ENCODE measurements at places on chromosomes 3 and 15. TPM values are rescaled to one million over a fixed set of nuclear protein-coding genes. Genes with fewer than 3 reads are reported as not detected.

DNA sequence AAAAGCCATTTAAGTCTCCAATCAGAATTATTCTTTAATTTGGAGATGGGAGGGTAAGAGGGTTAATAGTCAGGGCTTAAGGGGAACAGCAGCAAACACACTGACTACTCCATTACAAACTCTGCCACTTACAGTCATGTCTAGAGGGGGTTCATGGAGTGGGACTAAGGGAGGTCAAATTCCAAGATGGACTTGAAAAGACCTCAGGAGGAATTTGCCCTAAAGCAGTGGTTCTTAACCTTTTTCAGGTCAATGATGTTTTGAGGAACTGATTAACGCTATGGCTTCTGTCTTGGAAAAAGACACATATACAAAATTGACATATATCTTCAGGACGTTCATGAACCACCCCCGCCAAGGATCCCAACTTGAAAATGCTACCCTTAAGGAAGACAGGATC is 13.9 kb downstream of the GOLIM4 start:
- no peak for DNase-seq

The NDN gene
- polyA plus RNA-seq, result 70.3 TPM

- no peak for DNase-seq
Observed at GRCh38 chr3:21059404-21059803, 691.6 kb downstream of the ZNF385D start.

- DNase-seq, result no peak
Observed at GRCh38 chr3:154129625-154130024, 8.4 kb downstream of the ARHGEF26 start.

DNA sequence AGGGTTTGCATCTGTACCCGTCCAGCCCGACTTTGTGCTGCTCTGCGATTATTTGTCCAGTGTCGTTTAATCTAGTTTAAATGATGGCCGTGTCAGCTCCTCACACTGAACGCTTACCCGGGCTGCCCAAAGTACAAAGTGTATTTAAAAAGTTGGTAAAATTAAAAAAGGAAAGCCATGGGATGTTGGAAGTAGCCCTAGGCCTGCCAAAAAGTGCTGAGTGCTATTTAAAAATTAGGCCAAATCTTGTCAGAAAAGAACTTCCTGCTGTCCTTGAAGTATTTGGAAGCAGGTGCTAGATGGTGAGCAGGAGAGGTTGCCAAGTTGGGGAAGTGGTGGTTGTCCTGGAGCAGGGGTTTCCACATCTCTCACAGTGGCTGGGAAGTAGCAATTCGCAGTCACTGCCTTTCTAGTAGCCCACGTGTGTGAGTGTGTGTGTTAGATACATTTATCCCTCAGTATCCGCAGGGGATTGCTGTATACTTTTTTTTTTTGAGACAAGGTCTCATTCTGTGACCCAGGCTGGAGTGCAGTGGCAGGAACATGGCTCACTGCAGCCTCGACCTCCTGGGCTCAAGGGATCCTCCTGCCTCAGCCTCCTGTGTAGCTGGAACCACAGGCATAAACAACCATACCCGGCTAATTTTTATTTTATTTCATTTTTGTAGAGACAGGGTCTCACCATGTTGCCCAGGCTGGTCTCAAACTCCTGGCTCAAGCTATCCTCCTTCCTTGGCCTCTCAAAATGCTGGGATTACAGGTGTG is 664 bp downstream of the PPCDC start:
- no peak for DNase-seq

The XYLB gene
- 16.1 TPM for polyA plus RNA-seq

DNA sequence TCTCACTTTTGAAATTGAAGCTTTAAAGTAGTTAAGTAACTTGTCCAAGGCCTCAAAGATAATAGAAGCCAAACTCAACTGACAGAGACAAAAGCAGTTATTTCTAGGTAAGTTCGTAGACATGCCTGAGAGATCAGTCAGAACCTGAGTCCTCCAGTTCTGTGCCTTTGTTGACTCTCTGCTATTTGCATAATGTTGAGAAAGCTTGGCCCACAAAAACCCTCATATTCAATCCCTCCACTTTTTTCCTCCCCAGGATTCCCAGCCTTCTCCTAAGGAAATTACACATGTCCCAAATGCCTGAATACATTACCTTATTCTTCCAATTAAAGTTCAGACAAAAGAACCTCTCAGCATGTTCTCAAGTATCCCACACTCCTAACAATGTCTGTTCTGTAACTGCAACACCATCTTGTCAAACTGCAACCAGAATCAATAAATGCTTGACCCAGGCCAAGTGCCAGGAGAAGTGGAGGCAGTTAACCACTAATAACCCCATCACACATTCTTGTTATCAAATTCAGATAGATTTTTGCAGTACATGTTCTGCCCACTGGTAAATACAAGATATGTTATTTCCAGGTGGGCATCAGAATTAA is 217.8 kb downstream of the LRRC3B start:
- DNase-seq, result no peak

The STRIT1 gene
- polyA plus RNA-seq, result 1.5 TPM

The TUSC7 gene
- polyA plus RNA-seq, result not detected

DNA sequence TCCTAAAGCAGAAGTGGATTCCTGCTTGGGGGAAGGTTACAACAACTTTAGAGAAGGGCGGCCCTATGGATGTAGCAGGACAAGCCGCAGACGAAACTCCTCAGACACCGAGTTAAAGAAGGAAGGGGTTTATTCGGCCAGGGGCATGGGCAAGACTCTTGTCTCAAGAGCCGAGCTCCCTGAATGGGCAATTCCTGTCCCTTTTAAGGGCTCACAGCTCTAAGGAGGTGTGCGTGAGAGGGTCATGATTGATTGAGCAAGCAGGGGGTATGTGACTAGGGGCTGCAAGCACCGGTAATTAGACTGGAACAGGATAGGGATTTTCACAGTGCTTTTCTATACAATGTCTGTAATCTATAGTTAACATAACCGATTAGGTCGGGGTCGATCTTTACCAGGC is 879 bp upstream of the PDHB start:
- DNase-seq, result no peak

GRCh38 chr3:132399054-132399929 is 18.0 kb upstream of the DNAJC13 start:
- peak; percentile 50 for DNase-seq

DNA sequence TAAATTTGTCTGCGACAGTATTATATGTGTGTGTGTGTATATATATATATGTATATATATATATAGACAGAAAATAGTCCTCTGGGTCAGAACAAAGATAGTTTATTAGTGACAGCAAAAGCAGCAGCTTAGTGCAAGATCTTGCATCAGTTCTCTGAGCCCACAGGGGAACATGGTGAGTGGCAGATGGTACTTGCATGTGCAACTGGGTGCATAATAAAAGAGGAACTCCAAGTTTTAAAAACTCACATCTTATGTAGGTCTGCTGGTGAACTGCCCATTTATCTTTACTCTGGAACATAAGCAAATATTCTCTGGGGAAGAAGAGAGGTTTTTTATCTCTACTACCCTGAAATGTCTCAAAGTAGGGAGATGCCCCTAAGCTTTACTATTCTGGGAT is 276.4 kb downstream of the POLQ start:
- no peak for DNase-seq

DNA sequence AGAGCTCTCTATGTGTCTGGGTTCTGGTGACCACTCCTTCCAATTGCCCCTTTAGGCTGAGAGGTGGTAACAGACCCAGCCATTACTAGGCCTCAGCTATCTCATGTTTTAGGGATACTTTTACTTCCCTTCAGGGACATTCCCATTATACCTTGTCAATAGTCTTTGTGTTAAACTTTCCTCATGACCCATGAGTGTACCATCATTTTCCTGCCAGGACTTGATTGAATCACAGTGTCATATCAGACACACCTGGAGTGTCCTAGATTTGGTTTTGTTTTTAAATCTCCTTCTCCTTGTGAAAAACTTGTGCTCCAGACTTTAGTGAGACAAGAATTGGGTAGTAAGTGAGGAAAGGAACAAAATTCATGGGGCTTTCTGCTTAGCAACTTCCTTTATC is 136.6 kb downstream of the KCNAB1 start:
- DNase-seq, result no peak

The KLF15 gene
- 11.3 TPM for polyA plus RNA-seq

The HIGD1A gene
- 145 TPM for polyA plus RNA-seq

GRCh38 chr3:62727536-62727935 is 147.7 kb downstream of the CADPS start:
- DNase-seq, result no peak

DNA sequence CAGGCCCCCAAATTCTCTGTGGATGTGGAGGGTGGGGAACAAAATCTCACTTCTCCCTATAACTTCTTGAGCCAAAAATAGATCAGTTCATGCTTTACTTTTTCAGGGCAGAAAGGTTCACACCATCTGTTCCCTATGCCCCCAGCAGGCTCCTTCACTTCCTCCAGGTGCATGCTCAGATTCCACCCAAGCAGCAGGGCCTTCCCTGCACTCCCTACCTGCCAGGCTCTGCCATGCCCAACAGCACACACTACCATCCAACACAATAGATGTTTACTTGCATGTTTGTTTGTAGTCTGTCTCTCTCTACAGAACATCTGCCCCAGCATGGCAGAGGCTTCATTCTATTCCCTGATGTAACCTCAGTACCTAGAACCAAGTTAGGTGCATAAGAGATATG is 43.3 kb downstream of the GABRB3 start:
- no peak for DNase-seq

The TM4SF1 gene
- 55.5 TPM for polyA plus RNA-seq

The MASP1 gene
- polyA plus RNA-seq, result 8.7 TPM

The SNTN gene
- not detected for polyA plus RNA-seq

The NR1D2 gene
- 50.2 TPM for polyA plus RNA-seq

DNA sequence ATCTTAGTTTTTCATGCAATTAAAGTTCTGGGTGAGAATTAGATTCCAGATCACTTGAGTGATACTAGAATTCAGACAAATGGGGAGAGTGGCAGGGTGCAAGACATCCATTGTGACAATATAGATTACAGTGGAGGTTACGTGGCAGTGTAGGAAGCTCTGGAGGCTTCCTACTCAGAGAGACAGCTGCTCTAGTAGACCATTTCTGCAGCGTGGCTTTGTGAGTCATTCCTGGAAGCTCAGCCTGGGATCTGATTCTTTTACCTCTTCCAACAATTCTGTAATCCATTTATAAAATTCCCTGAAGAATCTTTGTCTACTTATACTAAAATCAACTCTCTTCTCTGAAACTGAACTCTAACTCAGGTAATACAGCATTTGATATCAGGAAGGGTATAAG is 90.4 kb upstream of the ASB14 start:
- DNase-seq, result no peak

The ZSCAN2 gene
- 30.7 TPM for polyA plus RNA-seq

GRCh38 chr15:77830051-77830468 is 197.3 kb upstream of the LINGO1 start:
- DNase-seq, result no peak

The LDHAL6B gene
- 0.23 TPM for polyA plus RNA-seq

GRCh38 chr3:120125992-120126391 is 31.7 kb upstream of the GSK3B start:
- DNase-seq, result no peak

GRCh38 chr3:172038798-172039435 is 461 bp upstream of the FNDC3B start:
- DNase-seq, result no peak

- no peak for DNase-seq
Observed at GRCh38 chr3:27452368-27453090, 31.7 kb downstream of the SLC4A7 start.

The IVD gene
- polyA plus RNA-seq, result 103 TPM

- no peak for DNase-seq
Observed at GRCh38 chr3:107813026-107813425, 277.8 kb downstream of the CD47 start.

GRCh38 chr15:90259524-90259923 is 5.9 kb upstream of the NGRN start:
- no peak for DNase-seq

DNA sequence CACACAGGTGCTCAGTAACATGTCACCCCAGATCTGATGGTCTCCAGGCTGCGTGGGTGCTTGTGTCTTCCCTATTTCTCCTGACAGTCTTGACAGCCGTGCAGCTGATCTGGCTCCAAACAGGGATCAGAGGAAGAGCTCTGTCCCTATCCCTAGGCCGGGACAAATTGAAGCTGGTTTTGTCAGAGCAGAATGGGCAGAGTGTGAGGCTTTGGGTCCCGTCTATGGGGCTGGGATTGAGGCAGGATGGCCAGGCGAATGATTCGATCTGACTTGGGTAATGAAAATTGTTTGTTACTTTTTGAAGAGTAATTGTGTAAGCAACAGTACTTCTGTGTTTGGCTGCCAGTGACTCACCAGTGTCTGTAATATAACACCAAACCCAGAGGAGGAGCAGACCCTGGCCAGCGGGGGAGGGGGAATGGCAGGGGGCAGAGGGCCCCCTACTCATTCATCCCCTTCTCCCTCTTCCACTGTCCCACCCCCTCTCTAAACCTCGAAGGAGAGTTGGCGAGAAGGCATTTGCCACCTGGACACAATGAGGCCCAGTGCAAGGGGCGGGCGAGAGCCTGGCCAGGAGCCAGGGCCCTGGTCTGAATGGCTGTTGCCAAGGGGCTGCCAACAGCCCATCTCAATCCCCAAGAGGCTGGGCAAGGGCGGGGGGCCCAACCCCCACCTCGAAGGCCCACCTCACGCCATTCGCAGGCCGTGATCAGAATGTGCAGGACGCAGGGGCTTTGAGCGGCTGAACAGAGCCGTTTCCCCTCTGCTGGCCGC is 4.9 kb upstream of the MAGEF1 start:
- DNase-seq, result peak; percentile 70

The PLA1A gene
- 7.3 TPM for polyA plus RNA-seq

GRCh38 chr15:80834906-80835305 is 55.7 kb downstream of the CEMIP start:
- no peak for DNase-seq

All from left kidney (tissue), 8 donors.